NCI-H526 (cell line): ENCODE measurements at places on chromosomes 6 and 20.
A peak's percentile ranks its signal among the peaks of the same experiment; 100 is the strongest.

DNA sequence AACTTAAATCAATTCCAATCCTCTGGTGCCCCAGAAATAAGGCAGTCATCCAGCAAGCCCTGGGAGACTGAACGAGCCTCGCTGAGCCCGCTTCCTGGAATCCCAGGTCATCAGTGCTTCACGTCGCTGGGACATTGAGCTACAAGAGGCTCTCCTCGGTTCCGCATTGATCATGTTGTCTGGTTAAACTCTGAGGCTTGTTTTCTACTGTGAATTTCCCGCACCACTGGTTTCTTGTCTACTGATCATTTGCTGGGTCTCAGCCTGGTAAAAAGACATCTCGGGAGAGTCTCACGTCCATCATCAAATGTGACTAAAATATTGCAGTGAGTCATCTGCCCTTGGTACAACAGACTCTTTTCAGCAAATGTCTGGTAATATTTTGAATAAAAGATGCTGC is 569.2 kb downstream of the QKI start:
- DNase-seq: no peak

DNA sequence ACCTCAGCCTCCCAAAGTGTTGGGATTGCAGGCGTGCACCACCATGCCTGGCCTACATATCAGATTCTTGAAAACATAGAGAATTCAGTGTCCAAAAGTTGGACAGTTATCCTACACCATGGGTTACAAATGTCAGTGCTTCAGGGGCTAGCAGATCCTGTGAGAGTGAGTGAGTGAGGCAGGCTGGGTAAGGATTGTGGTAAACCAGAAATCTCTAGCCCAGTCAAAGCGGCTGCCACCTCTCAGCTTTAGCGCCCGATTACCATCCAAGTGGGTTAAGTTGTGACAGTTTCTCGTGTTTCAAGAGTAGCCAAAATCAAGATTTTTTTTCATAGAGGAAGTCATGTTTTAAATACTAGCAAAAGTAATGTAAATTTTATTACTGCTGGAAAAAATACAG is 21.9 kb upstream of the CSE1L start:
- DNase-seq: no peak

DNA sequence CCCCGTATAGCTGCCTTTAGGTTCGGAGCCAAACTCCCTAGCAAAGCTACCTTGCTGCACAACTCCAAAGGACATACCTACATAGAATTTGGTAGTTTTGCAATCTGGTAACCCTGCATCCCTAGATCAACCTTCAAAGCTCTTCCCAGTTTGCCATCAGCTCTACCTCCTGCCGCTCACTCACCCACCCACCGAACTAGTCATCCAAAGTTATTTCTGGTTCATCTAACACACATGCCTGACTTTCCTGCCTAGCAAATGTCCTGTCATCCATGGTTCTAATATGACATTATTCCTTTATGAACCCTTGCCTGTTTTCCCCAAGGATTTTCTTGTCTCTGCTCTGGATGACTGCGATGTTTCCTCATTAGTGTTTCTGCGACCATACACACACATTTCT is 21.6 kb downstream of the SPAG4 start:
- no peak for DNase-seq

- DNase-seq: no peak
These were observed 20.8 kb downstream of the SYCP2 start for GRCh38 chr20:59912609-59913008.

- no peak for DNase-seq
These were observed 98.5 kb downstream of the ANKS1A start for GRCh38 chr6:34987506-34987905.

DNA sequence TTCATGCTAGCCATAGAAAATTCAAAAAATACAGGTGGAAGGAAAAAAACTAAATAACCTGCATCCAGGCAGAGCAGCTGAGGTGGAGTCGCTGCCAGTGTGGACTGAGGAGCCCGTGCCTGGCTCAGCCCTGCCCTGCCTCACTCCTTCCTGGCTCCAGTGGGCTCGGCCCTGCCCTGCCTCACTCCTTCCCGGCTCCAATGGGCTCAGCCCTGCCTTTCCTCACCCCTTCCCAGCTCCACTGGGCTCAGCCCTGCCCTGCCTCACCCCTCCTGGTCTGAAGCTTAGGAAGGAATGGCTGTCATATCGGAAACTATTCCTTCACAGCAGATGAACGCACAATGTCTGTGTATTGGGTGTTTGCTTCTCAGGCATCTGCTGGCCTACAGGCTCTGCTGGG is 142.1 kb downstream of the SMOC2 start:
- no peak for DNase-seq

DNA sequence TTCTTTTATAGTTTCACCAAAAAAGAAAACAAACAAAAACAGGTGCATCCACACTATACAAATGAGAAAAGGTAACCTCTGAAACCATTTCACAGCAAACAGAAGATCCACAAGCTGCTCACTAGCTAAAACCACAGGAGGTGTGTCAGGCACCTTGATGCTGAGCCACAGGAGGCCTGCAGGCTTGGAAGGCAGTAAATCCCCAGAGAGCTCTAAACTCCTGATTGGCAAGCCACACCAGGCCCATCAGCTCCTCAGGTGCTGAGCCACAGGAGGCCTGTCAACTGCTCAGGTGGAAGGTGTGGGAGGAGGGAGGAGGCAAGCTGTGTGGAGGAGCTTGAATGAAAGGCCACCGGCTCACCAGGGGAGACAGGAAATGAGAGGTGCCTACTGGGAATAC is 273.0 kb downstream of the PKHD1 start:
- peak; percentile 97 for DNase-seq

- DNase-seq: no peak
These were observed 61.8 kb downstream of the FAM229B start for GRCh38 chr6:112149236-112149635.

DNA sequence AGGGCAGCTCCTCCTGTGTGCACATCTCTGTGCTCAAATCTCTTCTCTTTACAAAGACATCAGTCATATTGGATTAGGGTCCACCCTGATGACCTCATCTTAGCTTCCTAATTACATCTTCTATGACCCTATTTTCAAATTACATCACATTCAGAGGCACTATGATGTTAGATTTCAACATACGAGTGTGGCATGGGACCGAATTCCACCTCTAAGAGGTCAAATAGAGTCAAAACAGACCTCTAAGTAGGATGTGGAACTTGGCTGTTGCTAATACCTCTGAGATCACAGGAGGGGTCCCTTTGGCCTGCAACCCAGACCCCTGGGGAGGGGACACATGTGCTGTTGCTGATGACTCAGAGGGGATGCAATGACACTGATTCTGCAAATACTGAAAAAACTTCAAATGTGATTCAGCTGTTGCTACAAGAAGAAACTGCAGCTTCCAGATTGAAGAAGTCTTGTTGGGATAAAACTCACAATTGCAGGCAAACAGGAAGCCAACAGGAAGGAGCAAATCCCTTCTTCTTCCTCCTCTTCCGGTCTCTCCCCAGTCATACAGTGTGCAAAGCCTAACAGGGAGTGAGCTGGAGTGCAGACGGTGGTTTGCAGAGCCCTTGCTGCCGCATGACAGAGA is 216.2 kb downstream of the MYLK4 start:
- no peak for DNase-seq

GRCh38 chr6:1558388-1558787 is 51.3 kb upstream of the FOXC1 start:
- no peak for DNase-seq

- no peak for DNase-seq
These were observed 13.7 kb downstream of the PNLDC1 start for GRCh38 chr6:159813781-159814180.

- DNase-seq: no peak
These were observed 9.7 kb upstream of the TENT5A start for GRCh38 chr6:81762132-81762531.

DNA sequence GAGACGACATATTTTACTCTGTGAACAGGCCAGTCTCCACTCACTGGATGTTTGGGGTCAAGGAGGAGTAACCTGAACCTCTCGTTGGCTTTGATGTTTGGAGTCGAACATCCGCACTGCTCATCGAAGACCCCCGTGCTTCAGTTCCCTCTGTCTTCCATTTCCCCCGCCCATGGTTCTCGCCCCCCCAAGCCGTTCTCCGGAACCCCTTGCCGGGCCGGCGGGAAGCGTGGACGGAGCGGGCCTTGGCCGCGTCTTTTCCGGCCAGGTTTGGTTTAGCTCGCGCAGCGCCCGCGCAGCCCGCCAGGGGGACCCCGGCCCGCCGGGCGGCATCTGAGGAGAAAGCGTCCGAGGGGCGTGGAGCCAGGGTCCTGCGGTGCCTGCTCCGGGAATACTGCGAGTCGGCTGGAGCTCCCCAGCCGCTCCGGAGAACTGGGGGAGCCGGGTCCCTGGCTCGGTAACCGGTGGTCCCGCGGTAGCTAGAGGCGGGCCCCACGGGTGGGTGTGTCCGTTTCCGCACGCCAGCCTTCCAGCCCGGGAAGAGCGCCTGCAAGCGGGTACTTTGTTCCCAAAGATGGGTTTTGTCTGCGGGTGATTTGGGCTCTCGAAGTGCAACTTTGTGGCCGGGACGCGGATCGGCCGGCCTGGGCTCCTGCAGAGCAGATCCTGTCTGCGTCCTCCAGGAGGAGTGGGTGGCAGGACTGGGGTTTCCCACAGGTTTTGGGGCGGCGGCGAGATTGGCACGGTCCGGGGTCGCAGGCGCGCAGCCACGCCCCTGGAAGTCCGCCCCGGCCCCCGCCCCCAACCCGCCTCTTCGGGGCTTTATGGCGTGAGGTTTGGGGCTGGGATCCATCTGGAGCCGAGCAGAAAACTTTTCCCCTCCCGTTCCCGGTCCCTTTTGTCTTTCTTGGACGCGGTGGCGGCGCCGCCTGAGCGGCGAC is at the start of gene TMEM200A:
Gene TMEM200A (plus strand): TSS at position 852 of the 941 bp plus-strand sequence. CDS start 74,406 bp downstream, outside the sequence.
- no peak for DNase-seq

- DNase-seq: no peak
These were observed 117.7 kb downstream of the KIF13A start for GRCh38 chr6:17869753-17870050.

DNA sequence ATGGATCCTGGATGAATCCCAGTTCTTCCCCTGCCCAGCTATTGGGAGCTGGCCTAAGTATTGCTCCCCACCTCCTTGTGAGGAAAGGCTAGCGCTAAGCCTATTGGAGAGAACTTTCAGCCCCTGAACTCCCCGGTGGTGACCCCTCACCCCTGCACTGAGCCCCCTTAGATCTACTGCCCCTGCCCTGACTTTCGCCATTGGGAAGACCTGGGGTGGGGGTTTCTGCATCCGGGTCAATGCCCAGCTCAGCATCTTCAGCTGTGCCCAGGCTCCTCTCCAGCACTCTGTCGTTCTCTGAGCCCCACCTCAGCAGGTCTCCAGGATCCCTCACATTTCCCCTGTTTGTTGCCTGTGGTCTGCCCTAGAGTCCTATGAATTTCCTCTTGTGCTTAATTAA is 9.0 kb downstream of the TREML4 start:
- no peak for DNase-seq

GRCh38 chr6:166587631-166588413 is 1.3 kb upstream of the RAMACL start:
- DNase-seq: no peak

DNA sequence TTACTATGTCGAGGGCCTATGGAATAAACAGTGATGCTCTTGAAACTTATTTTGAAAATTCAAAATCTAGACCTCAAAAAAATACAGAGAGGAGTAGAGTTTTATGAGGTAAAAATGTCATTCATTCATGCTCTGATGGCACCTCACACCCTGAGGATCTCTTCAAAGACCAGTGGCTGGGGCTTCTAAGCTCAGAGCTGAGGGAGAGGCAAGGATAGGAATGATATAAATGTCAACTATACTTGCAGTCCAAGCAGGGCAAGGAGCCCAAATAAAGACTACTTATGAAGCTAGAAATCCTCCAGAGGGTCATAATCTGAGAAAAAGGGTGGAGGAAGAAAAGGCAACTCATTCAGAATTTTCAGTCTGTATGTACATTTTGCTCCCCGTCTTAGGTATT is 136.7 kb upstream of the CARMIL1 start:
- DNase-seq: no peak

GRCh38 chr20:20440886-20441658 is 73.2 kb downstream of the INSM1 start:
- DNase-seq: peak; percentile 59

DNA sequence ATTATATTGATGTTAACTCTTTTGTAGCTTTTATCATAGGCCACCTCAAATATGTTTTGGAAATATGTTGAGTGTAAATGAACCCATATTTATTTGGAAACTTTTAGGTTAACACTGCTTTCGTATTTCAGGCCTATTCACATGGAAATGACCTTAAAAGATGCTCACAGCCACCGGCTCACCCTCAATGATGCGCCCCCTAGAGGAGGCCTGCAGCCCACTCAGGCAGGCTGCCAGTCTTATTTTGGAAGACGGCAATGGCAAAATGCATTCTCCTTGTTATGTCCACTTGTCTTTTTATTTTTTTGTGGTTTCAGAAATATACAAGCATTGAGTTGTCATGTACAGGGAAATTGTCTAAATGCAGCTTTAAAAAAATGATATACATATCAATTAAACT is 869.7 kb downstream of the PHF3 start:
- peak; percentile 17 for DNase-seq

DNA sequence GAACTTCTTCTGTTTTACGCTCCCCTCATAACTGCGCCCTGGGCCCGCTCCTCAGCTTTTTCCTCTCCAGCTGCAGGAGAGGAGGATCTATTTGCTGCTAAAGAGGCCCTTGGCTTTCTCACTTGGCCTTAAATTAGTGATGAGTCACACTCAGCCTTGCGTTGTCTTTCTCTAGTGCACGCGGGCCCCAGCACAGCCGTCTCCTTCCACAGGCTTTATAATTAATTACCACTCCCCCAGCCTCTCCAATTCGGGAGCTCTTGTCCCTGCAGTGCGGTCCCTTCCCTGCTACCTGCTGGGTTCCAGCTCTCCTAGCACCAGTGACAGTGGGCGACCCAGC is 25.2 kb downstream of the PACSIN1 start:
- no peak for DNase-seq

GRCh38 chr20:11255860-11256259 is 582.1 kb upstream of the JAG1 start:
- DNase-seq: no peak

GRCh38 chr6:141439513-141439912 is 693.2 kb upstream of the GJE1 start:
- no peak for DNase-seq

- no peak for DNase-seq
These were observed 28.5 kb upstream of the KIF6 start for GRCh38 chr6:39753725-39754045.
